Brain pericyte (primary cell): ENCODE measurements at places on chromosomes 16 and 17.

- DNase-seq = no peak
Observed at GRCh38 chr16:67539271-67539670, 10.6 kb downstream of the RIPOR1 start.

DNA sequence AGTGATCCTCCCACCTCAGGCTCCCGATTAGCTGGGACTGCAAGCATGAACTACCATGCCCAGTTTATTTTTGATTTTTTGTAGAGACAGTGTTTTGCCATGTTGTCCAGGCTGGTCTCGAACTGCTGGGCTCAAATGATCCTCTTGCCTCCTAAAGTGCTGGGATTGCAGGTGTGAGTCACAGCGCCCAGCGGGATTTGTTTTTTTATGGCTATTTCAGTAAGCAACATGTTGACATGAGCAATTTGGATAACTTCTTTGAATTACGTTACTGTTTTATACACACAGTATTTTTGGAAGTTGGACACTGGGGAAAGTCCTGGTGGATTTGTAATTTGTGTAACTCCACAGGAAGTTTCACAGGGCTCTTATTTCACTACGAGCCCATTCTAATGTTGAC, 18.5 kb upstream of the RHOT1 start:
- no peak for DNase-seq

- no peak for DNase-seq
Observed at GRCh38 chr16:49726155-49726554, 129.8 kb downstream of the ZNF423 start.

DNA sequence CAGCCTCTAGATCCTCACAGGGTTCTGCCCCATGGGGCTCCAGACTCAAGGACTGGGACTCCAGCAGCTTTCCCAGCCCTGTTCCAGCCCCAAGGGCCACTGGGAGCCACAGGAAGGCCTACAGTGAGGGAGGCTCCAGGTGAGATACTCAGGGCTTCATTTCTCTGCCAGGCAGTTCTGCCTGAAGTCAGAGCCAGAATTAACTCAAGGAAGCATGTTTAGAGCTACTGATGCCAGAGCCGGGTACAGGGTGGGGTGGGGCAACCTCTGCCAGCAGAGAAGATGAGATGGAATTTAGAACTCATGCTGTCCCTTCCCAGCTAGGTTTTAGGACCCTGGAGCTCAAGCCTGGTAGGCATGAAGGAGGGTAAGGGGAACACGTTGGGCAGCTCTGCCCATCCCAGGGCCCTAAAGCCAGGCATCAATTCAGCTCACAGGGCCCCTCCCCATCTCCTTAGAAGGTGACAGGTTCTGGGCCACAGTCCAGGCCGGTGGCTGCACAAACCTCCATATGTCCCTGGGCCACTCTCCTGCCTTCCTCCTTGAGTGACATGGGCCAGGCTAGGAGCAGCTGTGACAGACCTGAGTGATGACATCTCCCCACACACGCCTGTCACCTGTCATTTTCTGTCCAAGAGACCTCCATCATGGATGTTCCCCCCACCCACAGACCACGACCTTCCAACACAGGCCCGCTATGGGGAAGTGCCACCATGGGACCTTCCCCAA, 24.5 kb upstream of the SPPL2C start:
- DNase-seq = no peak

- no peak for DNase-seq
Observed at GRCh38 chr17:77089124-77089490, 51.7 kb upstream of the SEC14L1 start.

DNA sequence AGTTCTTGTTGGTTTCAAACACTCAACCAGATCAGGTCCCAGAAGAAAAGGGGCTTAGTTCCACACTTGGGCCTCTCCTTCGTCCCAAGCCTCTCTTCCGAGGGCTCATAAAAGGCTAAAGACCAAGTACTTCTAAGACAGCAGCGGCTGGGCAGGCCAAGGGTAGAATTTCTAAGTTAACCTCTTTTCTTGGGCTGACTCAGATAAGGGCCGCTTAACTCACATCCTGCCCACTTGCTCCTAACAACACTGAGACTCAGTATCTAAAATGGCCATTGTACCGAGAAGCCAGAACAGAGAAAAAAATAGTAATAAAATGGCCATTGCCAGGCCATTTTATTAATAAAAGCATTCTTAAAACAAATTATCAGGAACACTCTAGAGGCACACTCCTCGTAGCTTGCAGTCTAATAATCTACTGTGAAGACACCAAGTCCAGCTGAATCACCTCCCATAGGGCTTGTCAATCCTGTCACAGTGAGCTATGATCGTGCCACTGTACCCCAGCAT, 42.1 kb downstream of the RANBP10 start:
- DNase-seq = no peak
